H9 (cell line): ENCODE measurements at places on chromosomes 1 and 21.

GRCh38 chr1:172108161-172108893 is 267.0 kb downstream of the DNM3 start:
- no peak for DNase-seq

DNA sequence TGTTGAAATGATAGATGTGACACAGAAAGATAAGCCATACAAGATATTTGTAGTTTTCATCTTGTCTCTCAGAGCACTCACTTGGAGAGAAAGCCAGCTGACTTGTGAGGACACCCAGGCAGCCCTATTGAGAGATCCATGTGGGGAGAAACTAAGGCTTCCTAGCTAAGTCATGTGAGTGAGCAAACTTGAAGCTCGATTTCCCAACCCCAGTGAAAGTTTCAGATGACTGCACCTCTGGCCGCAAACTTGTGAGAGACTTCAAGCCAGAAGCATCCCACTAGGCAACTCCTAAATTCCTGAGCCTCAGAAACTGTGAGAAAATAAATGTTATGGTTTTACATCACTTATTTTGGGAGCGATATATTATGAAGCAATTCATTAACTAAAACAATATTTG is 832.3 kb downstream of the LTN1 start:
- no peak for DNase-seq

- DNase-seq, result no peak
These were observed 958 bp downstream of the NFYC start for GRCh38 chr1:40692429-40692895.

DNA sequence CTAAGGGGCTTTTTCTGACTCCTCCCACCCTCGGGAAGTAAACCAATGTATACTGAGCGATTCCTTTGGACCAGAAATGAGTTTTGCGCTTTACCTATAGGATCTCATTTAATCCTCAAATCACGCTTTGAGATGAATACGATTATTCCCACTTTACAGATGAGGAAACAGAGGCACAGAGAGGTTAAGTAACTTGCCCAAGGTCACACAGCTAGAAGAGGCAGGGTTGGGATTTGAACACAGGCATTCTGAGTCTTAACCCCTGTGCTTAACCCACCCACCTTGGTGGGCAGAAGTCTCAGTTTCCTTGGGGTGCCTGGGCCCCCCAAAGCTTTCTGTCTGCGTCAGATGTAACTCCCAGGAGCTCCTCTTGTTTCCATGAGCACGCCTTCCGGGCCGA is 85.8 kb upstream of the ACTL8 start:
- no peak for DNase-seq

GRCh38 chr1:242425232-242425631 is 99.3 kb downstream of the PLD5 start:
- DNase-seq, result no peak

DNA sequence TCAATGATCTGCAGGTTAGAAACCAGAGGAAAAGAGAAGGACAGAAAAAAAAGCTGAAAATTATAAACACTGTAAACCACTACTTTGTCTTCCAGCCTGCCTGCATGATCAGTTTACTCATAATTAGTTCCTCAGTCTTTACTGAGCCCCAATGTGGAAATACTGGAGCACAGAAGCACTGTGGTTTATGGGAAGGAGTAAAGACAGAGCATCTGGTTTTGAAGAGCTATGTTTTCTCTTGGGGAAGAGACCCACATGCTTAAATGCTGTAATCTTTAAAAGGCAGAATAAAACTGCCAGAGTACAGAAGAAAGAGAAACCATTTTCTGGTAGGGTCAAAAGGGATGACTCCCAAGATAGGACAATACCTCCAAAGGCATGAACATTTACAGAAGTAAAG is 159.0 kb upstream of the ZNHIT6 start:
- DNase-seq, result no peak

- DNase-seq, result no peak
These were observed 52.7 kb downstream of the LDLRAD2 start for GRCh38 chr1:21864730-21865129.

DNA sequence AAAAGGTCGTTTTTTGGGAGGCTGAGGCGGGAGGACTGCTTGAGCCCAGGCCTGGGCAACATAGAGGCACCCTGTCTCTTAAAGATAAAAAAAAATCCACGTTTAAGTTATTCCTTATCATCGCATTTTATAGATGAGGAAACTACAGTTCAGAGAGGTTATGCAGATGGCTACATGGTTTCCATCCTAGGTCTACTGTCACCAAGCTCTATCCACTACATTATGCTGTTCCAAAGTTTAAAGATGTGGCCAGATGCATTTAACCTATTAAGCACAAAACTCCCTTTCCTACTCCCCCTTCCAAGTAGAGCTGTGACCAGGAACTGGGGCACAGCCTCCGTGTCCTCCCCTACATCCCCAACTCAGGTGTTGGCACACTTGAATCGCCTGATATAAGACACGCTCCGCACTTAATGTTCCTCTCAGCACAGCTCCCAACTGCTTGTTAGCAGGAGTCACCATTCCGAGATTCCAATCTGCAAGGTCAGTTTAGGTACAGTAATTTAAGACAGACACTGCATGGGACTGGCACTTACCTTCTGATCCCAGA is 1.3 kb downstream of the TAF5L start:
- no peak for DNase-seq

DNA sequence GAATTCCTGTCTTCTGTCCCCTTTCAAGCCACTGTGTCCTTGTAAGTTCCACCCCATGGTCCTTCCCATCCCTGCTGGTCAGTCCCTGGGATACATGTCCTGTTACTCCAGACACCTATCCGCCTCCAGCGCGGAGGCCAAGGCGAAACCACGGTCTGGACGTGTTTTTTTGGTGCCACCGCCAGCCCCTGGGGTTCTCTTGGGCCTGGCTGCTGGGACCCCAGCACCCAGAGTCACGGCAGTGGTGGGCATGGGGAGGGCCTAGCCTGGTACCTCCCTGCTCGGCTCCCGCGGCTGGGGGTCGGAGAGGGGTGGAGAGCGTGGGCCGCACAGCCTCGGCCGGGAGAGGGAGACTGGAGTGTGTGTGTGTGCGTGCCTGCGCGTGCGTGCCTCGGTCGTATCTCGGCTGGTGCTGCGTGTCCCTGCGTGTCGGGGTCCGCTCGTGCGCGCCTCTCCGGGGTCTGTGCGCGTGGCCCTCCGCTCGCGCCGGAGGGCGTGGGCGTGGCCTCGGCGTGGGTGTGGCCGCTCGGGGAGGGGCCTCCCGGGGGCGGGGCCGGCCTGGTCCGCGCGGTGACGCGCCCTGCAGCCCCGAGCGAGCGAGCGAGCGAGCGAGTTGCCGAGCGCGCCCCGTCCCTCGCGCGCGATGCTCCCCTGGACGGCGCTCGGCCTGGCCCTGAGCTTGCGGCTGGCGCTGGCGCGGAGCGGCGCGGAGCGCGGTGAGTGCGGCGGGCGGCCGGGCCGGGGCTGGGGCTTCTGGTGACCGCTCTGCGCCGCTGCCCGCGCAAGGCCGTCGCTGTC is at the start of gene VWA1:
TSS of gene VWA1 (plus strand) at position 585 of the 798 bp plus-strand sequence. CDS start at position 644, 59 bp downstream.
- no peak for DNase-seq

DNA sequence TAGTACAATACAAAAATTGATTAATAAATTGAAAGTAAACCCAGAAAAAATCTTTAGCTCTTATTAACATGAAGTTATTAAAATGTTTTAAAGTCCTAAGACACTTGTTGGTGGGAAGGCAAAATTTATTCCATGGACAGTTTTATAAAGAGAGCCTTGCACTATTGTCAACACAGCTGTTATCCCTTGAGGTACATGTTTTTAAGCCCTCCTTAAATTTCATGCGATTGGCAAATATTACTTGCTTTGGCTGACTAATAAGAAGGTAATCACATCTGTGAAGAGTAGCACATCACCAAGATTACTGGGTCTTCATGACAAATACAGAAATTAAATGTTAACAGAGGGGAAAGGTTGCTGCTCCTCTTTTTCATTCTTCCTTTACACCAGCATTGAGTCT is 611.1 kb downstream of the BRINP3 start:
- DNase-seq, result no peak

- no peak for DNase-seq
These were observed 14.8 kb upstream of the SLC45A1 start for GRCh38 chr1:8303141-8303540.

GRCh38 chr1:156097499-156098178 is 15.4 kb upstream of the MEX3A start:
- no peak for DNase-seq

DNA sequence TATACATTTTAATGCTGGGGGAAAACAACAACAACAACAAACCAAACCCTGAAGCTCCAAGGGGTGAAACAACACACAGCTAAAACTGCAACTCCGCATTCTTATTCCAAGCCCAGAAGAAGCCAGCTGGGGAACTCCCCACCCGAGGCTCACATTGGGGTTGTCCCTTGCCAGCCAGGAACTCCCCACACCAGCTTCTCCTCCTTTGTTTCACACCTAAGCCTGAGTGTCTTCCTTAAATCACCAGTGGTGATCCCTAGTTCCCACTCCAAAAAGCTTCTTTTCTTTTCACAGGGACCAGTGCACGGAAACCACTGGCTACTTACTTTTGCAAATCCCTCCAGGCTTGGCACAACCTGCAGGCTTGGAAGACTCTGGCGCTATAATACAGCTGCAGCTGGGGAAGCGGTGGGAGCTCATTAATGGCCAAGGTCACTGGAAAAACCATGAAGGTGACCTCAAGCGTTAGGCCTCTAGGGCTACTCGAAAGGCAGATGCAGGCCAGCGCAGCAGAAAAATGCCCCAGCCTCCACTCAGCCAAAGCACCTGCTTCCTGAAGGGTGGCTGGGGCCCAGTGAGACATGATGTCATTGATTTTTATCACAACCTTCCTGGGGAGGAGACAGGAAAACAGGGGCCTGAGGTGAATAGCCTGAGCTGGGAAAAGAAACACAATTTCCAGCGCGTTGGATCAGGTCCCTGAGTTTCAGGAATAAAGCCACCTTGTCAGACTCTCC is 40.1 kb downstream of the TLR5 start:
- no peak for DNase-seq

- no peak for DNase-seq
These were observed 7.8 kb upstream of the MEF2D start for GRCh38 chr1:156508205-156508954.

DNA sequence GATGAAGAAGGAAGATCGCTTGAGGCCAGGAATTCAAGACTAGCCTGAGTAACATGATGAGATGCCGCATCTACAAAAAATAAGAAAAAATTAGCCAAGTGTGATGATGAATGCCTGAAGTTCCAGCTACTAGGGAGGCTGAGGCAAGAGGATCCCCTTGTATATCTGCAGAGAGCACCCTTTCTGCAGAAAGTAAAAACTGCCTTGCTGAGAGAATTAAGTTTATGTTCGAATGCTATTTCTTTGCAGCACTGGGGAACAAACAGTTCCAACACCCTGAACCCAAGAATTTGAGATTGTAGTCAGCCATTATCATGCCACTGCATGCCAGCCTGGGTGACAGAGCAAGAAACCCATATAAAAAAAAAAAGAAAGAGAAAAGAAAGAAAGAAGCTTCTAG is 20.6 kb upstream of the KCNT2 start:
- no peak for DNase-seq

DNA sequence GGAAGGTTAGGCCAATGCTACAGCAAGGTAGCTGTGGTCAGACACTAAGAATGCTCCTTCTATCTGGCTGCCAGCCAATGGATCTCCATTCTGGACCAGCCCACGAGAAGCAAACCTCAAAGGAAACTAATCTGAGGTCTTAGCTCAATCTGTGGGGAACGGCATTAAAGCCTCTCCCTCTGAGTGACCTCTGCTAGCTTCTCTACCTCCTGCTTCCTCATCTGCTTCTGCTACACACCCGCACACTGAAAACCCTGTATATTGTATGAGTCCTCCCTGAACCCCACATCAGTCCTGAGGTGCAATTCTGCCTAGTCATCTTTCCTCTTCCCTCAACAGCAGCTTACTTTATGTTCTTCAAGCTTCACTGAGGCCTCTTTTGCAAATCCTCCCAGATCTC is 6.9 kb upstream of the GALE start:
- no peak for DNase-seq

- no peak for DNase-seq
These were observed 315.3 kb upstream of the C1orf174 start for GRCh38 chr1:4215391-4215790.

DNA sequence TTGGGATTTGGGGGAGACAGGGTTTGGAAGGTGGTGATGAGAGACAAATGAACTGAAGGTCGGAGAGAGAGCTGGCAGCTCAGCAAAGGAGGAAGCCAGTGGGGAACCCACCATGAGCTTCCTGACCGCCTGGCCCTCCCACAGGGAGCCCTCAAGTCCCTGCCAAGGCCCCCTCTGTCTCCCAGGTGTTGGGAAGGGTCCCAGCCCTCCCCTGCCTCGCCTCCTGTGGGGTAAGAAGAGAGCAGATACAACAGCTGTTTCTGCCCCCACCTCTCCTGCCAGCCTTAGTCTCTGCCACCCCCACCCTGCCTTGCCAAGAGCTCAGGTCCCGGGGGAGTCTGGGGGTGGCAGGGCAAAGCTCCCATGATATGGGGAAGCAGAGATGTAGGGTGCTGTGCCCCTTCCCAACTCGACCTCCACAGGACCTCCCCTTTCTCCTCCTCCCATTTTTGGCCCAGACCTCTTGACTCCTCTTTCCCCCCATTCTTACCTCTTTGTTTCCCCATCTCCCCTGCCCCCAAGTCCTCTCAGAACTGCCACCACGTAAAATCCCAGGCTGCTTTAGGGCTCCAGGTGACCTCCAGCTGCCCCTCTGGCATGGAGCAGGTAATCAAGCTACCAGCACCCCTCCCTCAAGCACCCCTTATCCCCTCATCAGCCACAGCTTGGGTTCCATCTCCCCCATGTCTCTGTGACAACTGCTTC is 556 bp downstream of the S100A1 start:
- DNase-seq, result no peak

DNA sequence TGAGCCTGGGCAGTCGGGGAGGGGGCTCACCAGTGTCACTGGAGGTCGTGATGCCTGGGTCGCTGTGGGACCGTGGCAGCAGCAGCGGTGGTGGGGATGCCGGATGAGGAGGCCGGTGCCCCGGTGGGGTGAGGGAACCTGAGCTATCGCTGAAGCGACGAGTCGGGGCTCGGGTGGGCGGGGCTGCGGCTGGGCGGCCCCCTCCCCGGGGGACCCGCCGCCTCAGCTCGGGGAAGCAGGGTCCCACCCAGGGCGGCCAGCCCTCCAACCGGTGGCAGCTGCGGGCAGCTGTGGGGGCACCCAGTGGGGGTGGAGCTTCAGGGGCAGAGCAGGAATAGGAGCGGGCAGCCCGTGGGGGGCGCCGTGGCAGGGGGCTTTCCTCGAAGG is 5.0 kb downstream of the ENTREP3 start:
- no peak for DNase-seq

DNA sequence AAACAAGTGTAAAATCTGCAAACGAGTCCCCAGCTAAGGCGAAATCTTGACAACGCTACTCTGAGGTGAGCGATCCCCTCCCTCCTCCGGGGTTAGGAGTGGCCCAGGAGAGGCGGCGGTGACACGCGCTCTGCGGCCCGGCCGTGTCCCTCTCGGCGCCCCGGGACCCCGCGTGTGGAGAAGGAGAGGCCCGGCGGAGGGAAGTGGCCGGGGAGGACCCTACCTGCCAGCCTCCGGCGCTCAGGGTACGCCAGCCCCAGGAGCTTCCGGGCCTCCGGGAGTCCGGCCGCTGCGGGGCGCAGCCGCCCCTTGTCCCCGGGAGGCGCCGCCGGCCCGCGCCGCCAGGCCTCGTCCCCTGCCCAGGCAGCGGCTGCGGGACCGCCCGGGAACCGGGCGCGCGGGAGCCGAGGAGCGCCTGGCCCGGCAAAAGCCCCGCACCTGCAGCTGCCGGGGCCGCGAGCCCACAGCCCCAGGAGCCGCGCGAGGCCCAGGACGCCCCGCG is 543 bp downstream of the ABCB10 start:
- peak; percentile 35 for DNase-seq

- no peak for DNase-seq
These were observed 24.9 kb upstream of the KCNC4 start for GRCh38 chr1:110185181-110185580.
